K562 (cell line): ENCODE measurements at places on chromosomes 16 and 17. TPM values are rescaled to one million over a fixed set of nuclear protein-coding genes. Genes with fewer than 3 reads are reported as not detected.

DNA sequence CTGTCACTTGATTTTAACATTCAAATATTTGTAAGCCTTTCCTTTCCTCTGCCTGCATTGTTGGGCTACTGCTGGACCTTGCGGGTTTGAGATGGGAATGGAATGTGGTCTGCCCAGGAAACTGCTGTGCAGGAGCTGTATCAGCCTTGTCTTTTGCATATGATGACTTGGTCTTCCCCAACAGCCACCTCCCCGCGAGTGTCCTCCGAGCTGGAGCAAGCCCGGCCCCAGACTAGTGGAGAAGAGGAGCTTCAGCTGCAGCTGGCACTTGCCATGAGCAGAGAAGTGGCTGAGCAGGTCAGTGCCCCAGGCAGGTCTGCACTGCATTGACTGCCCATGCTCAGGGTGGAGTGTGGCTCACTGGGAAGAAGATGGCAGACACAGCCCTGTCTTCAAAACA lies 52.8 kb downstream of the B9D1 start:
- no peak for DNase-seq

DNA sequence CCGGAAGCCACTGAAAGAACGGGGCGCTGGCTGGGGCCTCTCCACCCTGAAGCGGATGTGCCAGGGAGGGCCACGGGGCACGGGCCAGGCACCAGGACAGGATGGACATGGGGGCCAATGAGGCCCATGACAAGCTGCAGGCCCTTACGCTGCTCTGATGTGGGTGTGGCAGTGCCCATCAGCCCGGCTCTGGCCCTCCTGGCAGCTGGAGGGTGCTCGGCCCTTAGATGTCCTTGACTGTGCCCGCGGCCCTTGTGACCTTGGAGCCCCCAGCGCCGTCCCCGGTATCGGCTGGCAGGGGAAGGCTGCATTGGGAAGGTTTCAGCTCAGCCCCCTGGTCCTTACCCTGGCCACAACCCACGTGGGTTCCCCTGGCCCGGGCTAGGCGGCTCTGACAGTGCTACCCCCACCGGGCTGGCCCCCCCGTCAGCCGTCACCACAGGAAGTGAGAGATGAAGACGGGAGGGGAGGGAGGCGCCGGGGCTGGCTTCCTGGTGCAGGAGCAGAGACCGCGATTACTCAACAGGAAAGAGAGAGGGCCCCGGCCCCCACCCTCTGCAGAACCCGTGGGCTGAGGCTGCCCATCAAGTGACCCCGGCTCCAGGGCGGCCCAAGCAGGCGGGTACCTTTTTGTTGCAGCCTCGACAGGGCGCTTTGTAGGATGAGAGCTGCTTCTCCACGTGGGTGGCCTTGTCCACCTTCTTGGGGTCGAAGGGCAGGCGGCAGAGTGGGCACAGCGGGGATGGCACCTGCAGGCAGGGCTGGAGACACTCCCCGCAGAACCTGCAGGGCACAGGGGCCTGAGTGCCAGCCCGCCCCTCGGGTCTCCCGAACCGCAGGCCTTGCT lies 5.3 kb downstream of the RNF166 start:
- DNase-seq, result peak; percentile 89

GRCh38 chr17:522919-523318 lies 170.3 kb upstream of the RPH3AL start:
- no peak for DNase-seq

- DNase-seq, result no peak
Observed at GRCh38 chr17:2704031-2704889, 7.3 kb downstream of the CLUH start.

GRCh38 chr17:32794533-32795246 lies 82.2 kb downstream of the MYO1D start:
- DNase-seq, result peak; percentile 24

GRCh38 chr17:75909051-75909811 lies 4.5 kb upstream of the MRPL38 start:
- DNase-seq, result no peak

DNA sequence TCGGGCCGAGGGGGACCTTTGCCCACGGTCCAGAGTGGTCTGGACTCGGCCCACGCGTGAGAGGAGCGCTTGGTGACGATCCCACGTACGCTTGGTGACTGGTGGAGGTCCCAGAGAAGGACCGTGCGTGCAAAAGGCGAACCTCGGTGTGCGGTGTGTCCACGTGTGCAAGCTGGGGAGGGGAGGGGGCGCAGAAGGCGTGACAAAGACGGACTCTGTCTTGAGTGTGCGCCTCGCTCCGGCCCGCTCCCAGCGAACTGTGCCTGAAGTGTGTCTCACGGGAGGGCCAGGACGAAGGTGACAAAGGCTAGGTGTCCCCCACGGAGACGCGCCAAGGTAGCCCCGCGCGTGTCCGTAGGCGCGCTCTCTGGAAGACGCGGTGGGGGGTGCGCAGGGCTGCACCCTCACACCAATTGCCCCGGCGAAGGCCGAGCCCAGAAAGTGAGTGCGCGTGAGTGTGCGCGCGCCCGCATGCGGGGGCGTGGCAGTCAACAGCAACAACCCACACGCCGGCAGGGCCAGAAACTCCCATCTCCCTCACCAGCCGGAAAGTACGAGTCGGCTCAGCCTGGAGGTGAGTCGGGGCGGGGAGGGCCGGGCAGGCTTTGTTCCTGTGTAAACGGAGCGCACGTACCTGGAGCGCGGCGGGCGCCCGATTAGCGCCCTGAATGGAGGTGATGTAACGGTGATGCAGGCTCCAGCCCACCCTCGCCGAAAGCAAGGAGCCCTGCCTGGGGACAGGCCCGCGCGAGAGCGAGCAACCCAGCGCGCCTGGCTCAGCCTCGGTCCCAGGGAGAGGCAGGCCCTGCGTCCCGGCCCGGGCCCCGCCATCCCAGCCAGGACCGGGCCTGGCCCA lies at the start of gene GPRC5C:
Gene GPRC5C, plus strand, starts transcription at position 521 of the 856 bp plus-strand sequence. CDS start 7,689 bp downstream, outside the sequence.
- peak; percentile 58 for DNase-seq

DNA sequence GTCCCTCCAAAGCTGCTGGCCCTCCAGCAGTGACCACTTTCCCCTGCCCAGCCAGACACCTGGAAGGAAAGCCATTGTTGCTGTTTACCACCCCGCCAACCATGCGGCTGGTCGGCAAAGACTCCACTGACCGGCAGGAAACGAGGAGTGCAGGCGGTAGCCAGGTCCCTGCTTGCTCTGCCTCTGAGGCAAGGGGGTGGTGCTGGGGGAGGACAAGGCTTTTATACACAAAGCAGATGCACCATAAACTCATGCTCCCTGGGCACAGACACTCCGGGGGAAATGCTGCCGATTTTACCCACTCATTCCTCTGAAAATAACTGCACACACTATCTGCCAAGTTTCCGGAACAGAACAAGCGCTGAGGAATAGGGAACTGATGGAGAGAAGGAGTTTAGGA lies 62.8 kb upstream of the GRIN2A start:
- DNase-seq, result no peak

- peak; percentile 92 for DNase-seq
Observed at GRCh38 chr17:80991645-80992076, at the start of gene CHMP6. TSS of gene CHMP6 (plus strand) at chr17:80991841. CDS start at chr17:80991919, 78 bp downstream.

DNA sequence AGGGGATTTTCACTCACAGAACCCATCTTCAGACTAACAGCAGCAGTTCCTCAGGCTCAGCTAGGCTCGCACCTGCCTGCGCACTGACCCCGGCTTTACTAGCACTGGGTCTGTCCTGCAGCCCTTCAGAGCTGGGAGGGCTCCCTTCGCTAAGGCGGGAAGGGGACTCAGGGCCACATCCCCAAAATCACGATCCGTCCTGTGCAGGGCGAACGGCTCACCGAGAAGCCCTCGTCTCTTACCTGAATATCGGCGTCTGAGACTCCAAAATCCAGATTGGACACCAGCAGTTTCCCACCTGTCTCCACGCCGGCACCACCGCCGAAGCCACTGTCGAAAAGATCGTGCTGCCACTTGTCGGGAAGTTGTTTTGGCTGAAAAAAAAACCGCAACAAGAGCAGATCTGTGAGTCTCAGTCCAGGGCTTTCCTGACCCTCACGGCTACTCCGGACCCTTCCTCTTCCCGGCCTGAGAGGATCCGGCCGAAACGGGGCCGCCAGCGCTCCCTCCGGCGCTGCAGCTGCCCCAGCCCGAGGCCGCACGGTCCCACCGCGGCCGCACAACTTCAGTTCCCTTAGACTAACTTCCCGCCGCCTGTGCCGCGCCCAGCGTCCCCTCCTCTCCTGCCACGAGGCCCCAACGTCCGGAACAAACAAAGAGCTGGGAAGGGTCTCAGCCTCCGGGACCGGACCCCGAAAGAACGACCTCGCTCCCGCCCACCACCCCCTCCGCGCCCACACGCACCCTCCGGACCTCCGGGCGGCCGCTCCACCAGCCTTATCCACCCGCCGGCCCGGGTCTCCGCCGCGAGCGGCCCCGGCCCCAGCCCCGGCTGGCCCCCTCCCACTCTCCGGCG lies 711 bp downstream of the ALYREF start:
- peak; percentile 81 for DNase-seq

DNA sequence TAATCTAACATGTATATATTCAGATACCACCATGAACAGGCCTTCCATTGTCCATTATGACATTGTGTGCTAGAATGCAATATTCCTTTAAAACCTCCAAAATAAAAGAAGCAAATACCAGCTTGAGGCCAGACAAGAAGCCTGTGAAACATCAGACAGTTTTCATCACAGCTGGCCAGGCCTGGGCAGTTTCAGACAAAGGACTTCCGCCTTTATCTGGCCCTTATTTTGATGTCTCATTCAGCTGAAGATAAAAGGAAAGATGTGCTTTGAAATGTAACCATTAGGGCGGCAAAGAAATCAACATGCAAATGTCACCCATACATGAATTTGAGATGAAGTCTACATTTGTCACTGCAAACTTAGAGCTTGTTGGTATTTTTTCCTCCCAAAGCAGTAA lies 737.5 kb downstream of the KCNJ2 start:
- DNase-seq, result no peak

DNA sequence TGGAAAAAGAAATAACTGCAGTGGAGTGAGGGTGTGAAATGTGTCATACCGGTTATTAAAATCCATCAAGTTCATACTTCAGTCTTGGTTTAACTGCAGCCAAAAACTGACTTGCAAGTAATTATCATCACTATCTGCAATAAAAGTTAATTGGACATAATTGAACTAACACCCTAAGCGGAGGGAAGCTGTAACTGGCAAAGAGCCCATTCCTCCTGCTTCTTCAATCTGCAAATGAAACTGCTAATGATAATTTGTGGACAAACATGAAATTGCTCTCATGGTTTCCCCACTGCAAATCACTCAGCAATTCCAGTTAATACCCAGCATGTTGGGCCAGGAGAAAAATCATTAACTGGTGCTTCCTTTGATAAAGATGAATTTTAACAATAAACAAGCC lies 46.5 kb downstream of the FAM222B start:
- DNase-seq, result no peak

- DNase-seq, result no peak
Observed at GRCh38 chr17:31235110-31235509, 61.9 kb downstream of the OMG start.

DNA sequence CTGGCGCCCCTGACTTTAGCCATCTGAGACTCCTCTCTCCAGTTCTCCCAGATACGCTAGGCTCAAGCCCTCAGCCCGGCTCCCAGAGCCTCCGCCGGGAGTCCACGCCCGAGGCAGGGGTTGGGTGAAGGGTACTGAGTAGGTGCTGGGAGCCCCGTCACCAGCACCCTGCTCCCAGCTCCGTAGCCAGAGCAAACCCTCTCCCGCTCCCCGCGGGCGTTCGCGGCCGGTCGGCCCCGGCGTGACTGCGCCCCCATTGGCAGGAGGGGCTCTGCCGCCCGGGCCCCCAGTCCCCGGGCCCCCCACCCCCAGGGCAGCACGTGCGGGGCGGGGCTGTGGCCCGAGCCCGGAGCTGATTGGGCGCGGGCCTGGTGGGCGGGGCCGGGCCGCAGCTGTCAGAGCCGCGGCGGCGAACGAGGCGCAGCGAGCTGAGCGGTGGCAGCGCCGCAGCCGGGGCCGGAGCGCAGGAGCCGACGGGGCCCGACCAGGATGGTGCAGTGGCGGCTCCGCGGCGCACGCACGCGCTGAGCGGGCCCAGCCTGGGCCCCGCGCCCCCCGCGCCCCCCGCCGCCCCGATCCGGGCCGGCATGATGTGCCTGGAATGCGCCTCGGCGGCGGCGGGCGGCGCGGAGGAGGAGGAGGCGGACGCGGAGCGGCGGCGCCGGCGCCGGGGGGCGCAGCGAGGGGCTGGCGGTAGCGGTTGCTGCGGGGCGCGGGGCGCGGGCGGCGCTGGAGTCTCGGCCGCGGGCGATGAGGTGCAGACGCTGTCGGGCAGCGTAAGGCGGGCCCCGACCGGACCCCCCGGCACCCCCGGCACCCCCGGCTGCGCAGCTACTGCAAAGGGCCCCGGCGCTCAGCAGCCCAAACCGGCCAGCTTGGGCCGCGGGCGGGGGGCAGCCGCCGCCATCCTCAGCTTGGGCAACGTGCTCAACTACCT lies at the start of gene SPNS2:
Gene SPNS2, plus strand, starts transcription at position 421 of the 937 bp plus-strand sequence. Its CDS starts 167 bp downstream, at position 588.
- DNase-seq, result peak; percentile 94

DNA sequence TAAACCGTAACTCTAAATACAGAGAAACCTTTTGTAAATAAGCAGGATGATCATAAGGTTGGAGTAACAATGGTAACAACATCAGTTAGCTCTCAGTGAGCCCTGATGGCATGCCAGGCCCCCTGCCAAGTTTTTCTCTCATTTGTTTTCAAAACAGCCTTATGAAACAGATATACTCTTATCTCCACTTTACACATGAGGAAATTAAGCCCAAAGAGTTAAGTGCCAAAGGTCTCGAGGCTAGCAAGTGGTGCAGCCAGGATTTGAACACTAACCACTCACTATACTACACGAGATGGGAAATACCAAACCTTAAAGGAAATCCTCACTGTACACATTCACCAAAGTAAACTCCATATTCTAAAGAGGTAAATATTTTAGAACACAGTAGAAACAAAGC lies 15.0 kb downstream of the USP31 start:
- peak; percentile 55 for DNase-seq

GRCh38 chr16:57889522-57889921 lies 81.4 kb downstream of the CNGB1 start:
- DNase-seq, result no peak

GRCh38 chr17:80363120-80363515 lies 51.8 kb upstream of the ENDOV start:
- no peak for DNase-seq

- no peak for DNase-seq
Observed at GRCh38 chr16:53995378-53995777, 291.2 kb downstream of the IRX3 start.

GRCh38 chr17:55298111-55298730 lies 33.5 kb downstream of the HLF start:
- no peak for DNase-seq

- DNase-seq, result no peak
Observed at GRCh38 chr17:36182176-36183000, 6.0 kb upstream of the TBC1D3B start.

Gene CLDN7
- 9.1 and 13.7 TPM in 2 replicates for total RNA-seq

Gene TPSB2
- total RNA-seq, result 0.16 and 0.18 TPM in 2 replicates

Gene KRT28
- total RNA-seq, result not detected in 2 replicates

Gene SLC35G6
- total RNA-seq, result not detected in 2 replicates

Gene KRT33A
- not detected in 2 replicates for total RNA-seq

Gene ARL5C
- total RNA-seq, result not detected in 2 replicates

Gene RNF222
- not detected in 2 replicates for total RNA-seq

Gene PYY
- total RNA-seq, result not detected in 2 replicates

Gene KRT222
- 0.04 TPM in 1 of 2 replicates, not detected in the other for total RNA-seq
